Sciatic nerve (tissue), 2 donors: ENCODE measurements at places on chromosomes 12 and 14. TPM values are rescaled to one million over a fixed set of nuclear protein-coding genes. Genes with fewer than 3 reads are reported as not detected.
A peak's percentile ranks its signal among the peaks of the same experiment; 100 is the strongest.

GRCh38 chr14:73719791-73720190 is 5.6 kb upstream of the PNMA1 start:
- no peak for DNase-seq

- no peak for DNase-seq
Observed at GRCh38 chr12:123958462-123958861, 14.2 kb downstream of the CCDC92 start.

- DNase-seq = no peak
Observed at GRCh38 chr14:99946652-99947489, 118.4 kb upstream of the EVL start.

- no peak for DNase-seq
Observed at GRCh38 chr14:81728447-81728846, 194.8 kb upstream of the SEL1L start.

DNA sequence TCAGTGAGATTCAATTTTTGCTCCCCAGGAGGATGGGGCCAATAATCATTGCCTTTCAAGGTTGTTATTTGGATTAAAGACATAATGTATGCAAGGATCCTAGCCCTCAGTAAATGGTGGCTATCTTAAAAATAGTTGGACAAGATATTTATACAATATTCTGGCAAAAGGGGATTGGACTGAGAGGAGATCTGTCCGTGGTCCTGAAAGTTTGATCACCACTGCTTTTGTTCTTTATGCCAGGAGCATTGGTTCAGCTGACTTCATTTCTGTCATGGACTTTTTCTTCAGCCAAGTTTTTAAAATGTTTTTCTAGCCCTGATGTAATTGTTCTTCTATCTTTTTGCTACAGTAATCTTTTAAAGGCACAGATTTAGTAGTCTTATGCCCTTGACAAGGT is 70.2 kb upstream of the TCL1A start:
- no peak for DNase-seq

DNA sequence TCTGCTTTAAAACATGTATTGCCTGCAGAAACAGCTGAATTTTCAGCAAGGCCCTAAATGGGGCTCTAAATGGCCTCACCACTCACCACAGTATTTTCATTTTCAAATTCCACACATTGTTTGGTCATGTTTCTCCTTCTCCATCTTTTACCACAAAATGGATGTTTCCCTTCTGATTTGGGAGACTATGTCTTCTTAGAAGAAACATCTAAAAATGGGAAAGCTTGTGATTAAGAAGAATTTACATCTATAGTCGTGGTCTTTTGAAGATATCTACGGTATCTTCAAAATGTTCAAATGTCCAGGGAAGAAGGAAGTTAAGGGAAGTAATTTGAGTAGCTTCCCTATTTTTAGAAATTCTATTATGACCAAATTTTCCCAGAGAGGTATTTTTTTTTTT is 20.7 kb upstream of the TUBA1C start:
- DNase-seq = no peak

GRCh38 chr12:126397071-126397581 is 1331.9 kb downstream of the AACS start:
- no peak for DNase-seq

DNA sequence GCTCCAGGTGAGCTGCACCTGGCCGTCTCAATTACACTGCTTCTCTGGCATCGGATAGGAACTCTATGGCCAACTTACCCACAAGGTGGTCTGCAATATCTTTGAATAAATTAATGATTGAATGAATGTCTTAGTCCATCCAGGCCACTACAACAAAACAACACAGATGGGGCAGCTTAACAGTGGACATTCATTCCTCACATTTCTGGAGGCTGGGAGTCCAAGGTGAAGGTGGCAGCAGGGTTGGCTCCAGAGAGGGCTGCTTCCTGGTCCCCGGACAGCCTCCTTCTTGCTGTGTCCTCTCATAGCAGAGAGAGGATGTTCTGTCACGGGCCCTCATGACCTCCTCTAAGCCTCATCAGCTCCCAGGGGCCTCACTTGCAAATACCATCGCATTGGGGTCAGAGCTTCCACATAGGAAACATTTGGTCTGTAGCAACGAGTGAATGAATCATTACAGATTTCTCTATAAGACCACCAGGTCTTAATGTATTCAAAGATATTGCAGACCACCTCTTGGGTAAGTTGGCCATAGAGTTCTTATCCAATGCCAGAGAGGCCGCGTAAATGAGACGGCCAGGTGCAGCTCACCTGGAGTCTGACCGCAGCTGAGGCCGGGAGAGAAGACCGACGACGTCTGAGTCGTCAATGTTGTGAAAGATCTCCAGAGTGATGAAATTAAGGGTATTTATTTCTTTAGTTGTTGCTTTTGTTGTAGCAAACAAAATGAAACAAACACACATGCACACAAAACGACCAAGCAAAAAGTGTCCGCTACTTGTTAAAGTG is 182.7 kb upstream of the C14orf180 start:
- no peak for DNase-seq

DNA sequence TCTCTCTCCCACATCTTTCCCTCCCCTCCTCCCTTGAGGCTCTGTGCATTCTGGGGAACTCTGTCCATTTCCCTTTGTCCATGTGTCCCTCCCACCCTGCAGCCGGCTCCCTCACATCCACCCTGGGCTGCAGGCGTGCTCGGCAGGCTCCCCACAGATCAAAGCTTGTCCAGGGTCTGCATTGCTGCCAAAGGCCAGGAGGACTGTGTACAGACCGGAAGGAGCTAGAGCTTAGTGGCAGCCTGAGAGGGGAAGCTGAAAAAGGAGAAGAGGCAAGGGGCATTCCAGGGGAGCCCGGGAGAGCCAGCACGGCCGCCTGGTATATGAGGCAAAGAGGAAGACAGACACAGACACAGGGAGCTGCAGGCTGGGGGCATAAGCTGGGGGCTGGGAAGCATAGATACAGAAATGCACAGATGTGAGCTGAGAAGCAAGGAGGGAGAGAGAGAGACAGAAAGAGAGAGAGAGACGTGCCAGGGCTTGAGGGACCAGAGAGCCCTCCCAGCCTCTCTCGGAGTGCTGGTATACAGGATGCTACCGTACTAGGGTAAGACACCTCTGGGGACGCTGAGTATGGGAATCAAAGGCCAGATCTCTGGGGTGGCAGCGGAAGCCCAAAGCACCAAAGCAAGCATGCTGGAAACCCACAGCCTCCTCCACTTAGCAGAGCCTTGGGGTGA is 3.3 kb downstream of the CD4 start:
- DNase-seq = no peak

The DPY19L2 gene
- total RNA-seq = 28.3 TPM

- DNase-seq = peak; percentile 47
Observed at GRCh38 chr14:101237252-101237616, 324.1 kb upstream of the DIO3 start.
